ENCODE measurements at places on chromosomes 11 and 22.
A peak's percentile ranks its signal among the peaks of the same experiment; 100 is the strongest.

DNA sequence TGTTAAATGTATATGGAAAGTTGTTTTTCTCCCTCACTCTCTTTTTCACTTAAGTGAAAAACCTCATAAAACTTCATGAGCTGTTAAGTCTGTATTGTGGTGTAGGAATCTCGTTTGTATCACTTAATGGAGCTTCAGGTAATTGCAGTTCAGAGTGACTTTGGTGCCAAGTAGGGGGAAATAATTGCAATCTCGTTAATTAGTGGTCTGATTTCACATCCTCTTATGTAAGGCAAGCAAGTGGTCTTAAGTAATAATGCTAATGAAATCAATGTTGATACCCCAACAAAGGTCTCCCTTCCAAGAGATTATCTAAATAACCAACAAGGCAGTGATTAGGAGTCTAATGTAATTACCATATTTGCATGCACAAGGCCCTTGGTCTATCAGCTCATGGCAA is 174.2 kb upstream of the SORL1-AS1 start:
- DNase-seq, result no peak

DNA sequence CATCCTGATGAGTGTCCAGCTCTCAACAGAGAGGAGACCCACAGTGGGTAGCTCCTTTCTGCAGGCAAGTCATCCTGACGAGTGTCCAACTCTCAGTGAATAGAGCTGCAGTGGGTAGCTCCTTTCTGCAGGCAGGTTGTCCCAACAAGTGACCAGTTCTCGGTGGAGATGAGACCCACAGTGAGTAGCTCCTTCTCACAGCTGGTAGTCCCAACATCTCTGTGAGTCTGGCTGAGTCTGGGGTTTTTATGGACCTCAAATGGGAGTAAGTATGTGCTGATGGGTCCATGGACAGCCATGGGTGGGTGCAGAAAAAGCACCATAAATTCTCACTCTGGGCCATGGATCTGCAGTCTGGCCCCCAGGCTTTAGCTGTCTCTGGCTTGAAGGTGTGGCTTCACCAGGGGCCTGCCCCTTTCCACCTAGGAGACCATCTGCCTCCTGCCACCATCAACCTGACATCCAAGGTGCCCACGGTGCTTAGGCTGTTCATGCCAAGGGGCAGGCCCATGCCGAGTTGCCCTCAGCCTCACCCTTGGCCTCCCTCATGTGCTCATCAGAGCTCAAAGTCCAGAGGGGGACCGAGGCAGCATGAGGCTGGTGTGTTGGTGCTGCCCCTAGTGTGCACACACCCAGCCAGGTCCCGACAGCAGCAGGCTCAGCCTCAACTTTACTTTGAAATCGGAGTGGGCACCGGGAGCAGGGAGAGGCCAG is 15.3 kb downstream of the NPAT start:
- no peak for DNase-seq

GRCh38 chr11:69655479-69656428 is 14.8 kb downstream of the CCND1 start:
- no peak for DNase-seq

DNA sequence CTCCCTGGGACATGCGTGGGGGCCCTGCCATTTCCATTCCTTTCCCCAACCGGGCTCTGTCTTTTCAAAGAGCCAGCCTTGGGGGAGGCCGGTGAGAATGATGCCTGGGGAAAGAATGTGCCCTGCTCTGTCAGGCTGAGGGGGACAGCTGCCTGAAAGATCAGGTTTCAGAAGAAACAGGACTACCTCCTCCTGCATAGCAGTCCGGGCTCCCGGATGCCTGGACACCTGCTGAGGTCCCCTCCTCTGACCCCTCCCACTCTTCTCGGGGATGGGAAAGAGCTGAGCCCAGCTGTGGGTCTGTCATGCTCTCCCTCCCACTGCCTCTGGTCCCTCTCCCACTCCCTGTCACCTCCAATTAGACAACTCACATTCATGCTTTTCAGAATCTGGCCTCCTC is 41.8 kb upstream of the CDON start:
- no peak for DNase-seq

DNA sequence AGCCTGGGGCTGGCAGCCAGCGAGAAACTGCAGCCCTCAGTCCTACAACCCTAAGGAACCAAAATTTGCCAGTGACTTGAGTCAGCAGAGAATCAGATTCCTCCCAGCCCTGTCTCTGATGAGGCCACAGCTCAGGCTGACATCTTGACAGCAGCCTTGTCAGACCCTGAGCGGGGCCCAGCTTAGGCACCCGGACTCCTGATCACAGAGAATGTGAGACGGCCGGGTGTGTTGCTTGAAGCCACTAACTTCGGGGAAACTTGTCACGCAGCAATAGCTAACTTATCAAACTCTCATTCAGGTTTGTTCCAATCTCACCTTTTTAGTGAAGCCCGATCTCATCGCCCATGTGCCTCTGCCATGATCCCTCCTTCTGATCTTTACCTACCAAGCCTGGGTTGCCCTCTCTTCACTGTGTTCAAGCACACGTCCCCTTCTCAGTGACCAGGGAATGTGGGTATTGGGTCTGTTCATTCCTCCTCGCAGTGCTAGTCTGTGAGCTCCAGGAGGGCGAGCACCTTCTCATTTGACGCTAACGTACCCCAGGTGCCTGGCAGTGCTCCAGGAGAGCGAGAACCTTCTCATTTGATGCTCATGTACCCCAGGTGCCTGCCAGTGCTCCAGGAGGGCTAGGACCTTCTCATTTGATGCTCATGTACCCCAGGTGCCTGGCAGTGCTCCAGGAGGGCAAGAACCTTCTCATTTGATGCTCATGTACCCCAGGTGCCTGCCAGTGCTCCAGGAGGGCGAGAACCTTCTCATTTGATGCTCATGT is 280.7 kb downstream of the BRD1 start:
- no peak for DNase-seq

- no peak for DNase-seq
These were observed 73.1 kb downstream of the FBLN1 start for GRCh38 chr22:45575607-45576272.

GRCh38 chr22:42615092-42615859 is 593 bp upstream of the POLDIP3 start:
- DNase-seq, result peak; percentile 84

DNA sequence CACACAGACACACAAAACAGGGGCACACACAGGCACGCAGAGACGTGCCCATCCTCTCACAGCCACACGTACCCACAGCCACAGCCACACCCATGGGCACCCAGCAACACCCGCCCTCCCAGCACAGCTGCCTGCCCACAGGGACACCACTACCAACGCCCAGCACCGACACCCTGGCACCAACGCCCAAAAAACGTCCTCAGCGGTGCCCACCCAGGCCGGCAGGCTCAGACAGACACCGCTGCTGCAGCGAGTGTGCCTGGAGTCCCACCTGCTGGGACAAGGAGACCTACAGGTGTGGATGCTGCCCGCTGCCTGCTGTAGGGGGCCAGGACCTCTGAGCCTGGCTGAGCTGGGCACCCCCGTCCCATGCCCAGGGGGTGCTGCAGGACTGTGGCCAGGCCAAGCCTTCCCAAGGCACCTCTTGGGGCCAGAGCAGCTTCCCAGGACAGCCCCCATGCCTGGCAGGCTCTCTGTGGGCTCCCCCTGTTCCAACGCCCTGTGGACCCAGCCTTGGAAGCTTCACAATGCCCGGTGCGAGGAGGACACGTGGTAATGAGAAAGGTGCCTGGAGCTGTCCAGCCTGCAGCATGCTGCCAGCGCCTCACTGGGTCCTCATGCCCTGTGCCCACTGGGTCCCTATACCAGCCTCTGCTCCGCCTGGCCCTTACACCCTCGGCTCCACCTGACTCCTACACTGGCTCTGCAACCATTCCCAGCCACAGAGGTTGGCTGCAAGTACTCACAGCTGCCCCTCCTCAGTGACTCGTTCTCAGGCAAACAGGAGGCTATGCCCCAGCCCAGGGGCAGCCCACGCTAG is 45.8 kb upstream of the TH start:
- DNase-seq, result no peak

DNA sequence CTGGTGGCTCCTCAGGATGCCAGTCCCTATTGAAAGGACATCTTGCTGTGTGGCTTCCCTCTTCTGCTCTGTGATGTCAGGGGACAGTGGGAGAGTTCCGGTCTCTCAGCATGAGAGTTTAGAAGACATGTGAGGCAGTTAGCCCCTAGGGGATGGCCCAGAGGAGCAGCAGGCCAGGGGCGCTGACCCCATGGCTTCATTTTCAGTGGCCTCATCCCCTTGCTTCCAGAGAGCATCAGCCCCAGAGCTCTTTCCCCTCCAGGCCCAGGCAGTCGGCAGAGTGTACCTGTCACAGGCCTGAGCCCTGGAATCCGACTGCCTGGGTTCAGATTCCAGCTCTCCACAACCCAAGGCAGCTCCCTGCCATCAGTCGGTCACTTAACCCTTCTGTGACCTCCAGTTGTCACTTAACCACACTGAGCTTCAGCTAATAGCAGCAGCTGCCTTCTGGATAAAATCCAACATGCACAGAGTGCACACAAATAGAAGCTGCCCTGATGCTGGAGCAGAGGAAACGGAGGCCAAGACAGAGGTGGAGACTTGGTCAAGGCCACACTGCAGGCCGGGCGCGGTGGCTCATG is 14.1 kb upstream of the LRRC10B start:
- DNase-seq, result no peak

GRCh38 chr11:117094776-117095175 is 3.5 kb downstream of the SIK3 start:
- DNase-seq, result no peak

GRCh38 chr11:119615003-119615881 is 113.8 kb downstream of the NECTIN1 start:
- no peak for DNase-seq

DNA sequence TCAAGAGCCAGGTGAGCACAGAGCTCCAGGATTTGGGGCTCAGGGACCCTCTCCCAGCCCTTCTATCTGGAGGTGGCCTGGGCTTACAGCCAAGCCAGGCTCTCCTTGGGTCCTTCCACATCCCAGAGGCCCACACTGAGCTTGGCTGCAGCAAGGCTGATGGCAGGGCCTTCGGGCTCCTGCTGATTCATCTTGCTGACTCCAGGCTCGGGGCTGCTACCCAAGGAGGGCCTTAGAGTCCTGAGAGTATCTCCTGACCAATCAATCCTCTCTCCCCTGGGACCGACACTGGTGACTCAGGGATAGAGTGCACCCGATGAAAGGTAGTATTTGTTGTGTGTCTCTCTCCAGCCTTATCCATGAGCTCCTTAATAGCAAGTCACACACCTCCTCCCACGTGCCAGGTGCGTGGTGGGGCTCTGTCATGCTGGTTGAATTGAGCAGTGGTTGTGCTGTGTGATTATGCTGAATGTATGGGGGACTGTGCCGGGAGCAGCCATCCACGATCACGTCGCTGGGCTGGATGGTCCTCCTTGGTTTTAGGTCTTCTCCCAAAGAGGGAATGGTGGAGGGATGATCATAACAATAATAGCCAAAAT is 62.3 kb downstream of the GRIK4 start:
- DNase-seq, result no peak

DNA sequence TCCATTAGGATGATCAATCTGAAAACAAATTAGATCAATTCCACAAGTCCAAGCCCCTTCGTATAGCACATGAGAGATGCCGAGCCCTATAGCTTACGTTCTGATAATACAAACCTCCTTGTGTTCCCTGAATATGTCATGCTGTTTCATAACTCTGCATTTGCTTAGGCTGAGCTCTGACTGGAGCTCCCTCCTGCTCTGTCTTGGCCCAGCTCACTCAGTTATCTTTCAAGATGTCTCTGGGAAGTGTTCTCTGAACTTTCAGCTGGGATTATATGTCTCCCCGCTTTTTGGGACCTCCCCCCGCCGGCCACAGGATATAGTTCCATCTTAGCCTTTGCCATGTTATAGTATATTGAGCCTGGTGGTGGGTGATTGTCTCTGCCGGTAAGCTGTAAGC is 44.0 kb downstream of the FDX1 start:
- DNase-seq, result no peak

DNA sequence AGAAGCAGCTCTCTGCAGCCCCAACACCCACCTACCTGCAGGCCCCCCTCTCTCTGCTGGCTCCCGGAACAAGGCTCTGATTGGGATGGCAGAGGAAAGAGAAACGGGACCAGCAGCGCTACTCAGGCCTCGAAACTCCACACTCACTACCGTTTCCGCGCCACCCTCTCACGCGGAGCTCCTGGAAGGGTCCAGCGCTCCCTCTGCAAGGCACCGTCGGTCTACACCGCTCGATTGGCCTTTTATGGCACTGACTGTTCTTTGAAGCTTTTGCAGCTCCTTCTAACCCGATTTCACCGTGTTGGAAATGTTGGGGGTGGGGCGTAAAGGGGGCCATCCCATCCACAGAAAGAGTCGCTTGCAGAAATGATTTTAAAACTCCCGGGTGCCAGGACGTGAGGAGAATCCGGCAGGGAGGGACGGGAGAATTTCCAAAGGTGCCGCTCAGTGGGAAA is 323 bp upstream of the PANX1 start:
- no peak for DNase-seq

DNA sequence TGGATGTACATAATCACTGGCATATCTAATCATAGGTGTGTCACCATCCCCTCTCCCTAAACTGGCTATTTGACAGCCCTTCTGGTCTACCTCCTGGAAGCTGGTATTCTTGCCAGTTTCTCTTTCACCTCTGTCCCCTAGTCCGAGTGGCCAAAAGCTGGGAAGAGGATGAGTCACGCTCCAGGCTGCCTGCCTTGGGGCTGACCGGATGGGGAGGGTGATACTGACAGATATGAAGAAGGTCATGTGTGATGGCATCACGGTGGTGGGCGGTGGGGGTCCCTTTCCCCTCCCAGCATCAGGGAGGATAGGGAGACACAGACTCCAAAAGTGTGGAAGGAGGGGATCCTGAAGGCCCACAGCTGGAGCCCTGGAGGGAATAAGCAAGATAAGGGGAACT is 4.8 kb downstream of the OAF start:
- DNase-seq, result no peak

- no peak for DNase-seq
These were observed 173.4 kb downstream of the MIAT start for GRCh38 chr22:26830837-26831236.

DNA sequence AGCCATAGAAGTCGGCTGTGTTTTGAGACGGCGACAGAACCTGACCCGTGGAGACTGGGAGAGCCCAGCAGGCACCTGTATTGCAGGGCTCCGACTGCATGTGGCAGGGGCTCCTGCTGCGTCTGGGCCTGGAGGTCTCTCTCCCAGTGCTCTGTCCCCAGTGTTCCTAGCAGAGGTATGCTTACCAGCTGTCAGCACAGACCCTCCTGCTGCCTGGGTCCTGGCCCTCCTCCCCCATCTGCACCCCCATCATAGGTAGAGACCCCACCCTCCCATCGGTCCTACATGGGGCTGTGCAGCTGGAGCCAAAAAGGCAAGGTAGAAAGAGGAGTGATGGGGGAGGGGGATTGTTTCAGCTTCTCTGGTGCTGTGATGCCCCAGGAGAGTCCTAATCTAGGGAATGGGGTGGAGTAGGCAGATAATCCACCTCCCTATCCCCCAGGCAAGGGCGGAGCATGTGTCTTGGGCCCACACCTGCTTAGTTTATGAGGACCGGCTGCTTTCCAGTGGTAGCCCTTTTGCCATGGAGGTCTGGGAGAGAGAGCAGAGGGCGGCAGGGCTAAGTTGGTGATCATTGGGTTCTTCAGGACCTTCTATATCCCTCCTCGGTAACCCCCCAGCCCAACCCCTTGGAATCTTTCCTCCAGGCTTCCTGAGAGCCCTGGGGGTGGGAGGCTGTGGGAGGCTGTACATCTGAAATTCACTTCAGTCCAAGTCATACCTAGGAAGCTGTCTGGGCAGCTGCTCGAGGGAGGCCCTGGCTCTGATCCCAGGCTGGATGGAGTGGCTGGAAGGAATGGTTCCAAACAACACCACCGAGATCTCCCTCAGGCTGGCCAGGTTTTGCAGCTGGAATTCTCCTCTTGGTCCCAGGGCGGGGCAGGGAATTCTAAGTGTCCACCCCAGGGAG is 5.3 kb downstream of the SLC7A4 start:
- no peak for DNase-seq
